HL-60 (cell line): ENCODE measurements at places on chromosomes 7 and 10.
A peak's percentile ranks its signal among the peaks of the same experiment; 100 is the strongest.

- DNase-seq: no peak
Measured at GRCh38 chr10:3774814-3775695, 10.0 kb downstream of the KLF6 start.

DNA sequence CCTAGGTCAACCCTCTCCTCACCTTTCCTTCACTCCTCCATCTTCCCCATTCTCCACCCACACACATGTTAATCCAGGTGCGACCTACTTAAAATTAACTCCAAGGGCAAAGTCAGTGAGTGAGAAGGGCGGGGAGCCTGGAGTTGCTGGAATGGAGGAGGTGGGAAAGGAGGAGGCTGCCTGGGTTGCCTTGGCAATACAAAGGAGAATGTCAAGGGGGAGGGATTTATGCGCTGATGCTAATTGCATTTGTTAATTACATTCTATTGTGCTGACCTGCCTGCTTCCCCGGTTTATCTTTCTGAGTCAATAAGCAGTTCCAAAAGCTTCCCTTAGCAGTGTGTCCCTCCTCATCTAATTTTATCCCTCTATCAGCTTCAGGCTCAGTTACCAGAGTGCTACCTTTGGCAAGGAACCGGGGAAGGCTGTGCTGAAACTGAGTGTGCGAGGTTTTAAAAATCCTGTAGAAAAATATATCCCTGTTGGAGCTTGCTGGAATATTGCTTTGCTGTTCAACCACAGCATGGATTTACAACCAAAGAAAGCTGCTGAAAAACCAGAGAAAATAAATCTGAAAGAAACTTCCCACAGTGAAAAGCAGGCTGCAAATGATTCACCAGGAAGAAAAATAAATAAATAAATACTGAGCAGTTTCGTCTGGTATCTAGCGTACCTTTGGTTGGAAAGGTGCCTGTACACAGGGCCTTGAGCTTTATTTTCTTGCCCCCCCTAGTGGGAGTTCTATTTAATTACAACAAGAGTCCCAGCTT is 113.2 kb upstream of the DGKB start:
- peak; percentile 35 for DNase-seq

GRCh38 chr10:938941-939678 is 7.6 kb upstream of the LARP4B start:
- no peak for DNase-seq

- DNase-seq: no peak
Measured at GRCh38 chr10:69360485-69361302, 56.0 kb downstream of the TACR2 start.

GRCh38 chr10:26438534-26439341 is 597 bp downstream of the APBB1IP start:
- DNase-seq: peak; percentile 66

DNA sequence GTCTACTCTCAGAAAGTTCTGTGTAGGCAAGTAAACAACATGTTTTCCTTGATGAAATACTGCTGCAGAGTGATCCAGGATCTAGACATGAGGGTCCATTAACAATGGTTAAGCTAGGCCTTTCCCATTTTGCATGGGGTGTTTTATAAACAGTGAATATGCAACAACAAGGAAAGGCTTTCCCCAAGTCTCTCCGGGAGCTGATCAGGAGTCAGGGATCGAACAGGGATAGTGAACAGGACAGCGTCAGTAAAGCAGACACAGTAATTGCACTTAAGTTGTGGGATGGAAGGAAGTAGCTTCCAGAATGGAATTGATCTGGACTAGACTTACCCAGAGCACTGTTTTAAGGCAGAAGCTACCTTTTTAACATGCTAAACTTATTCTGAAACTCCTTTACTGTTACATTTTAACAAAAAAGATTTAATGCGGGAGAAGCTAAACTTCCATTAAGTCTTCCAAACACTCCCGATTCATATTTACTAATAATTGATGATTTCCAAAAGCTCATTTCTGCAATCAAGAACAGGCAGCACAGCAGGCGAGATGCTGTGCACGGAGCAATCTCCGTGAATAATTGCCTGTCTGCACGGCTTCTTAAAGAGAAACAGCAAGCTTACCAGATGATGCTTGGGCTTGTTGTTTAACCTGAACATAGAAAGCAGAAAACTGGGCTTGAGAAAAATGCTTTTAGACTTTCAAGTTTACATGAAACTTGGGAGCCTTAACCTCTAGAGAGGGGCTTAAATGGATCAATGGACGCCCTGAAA is 50.3 kb upstream of the DOCK1 start:
- no peak for DNase-seq
